ENCODE measurements at places on chromosomes 3 and 15.

GRCh38 chr15:100707229-100707628 is 104.8 kb downstream of the ASB7 start:
- no peak for DNase-seq

DNA sequence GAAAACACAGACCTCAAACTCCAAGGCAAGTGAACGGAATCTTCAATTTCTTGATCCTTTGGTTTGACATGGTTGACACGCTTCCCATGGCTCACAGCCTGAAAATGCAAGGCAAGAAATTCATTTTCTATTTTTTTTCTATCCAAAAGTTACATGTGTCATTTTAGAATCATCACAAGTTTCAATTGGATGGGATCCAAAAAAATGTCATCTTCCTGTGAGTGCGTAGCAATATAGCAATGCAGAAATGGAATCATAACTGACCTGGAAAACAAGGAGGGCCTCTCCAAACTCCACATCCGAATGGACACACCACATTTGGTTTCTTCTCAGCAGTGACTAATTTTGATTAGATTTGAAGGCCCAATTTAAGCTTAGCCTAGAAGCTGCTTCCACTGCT is 175.8 kb upstream of the ATP11B start:
- DNase-seq = no peak

DNA sequence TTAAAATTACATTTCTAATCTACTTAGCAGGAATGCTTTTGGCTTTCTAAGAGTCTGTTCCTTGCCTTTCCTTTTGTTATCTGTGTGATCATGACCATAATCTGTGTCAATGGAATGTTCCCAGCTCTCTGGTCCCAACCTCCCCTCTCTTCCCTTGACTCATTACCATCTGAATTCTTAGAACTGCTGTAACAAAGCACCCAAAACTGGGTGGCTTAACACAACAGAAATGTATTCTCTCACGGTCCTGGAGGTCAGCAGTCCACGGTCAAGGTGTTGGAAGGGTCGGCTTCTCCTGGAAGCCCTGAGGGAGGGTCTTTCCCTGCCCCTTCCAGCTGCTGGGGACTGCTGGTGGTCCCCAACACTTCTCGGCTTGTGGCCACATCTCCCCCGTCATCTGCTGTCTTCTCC is 81.1 kb downstream of the LRRK1 start:
- no peak for DNase-seq

DNA sequence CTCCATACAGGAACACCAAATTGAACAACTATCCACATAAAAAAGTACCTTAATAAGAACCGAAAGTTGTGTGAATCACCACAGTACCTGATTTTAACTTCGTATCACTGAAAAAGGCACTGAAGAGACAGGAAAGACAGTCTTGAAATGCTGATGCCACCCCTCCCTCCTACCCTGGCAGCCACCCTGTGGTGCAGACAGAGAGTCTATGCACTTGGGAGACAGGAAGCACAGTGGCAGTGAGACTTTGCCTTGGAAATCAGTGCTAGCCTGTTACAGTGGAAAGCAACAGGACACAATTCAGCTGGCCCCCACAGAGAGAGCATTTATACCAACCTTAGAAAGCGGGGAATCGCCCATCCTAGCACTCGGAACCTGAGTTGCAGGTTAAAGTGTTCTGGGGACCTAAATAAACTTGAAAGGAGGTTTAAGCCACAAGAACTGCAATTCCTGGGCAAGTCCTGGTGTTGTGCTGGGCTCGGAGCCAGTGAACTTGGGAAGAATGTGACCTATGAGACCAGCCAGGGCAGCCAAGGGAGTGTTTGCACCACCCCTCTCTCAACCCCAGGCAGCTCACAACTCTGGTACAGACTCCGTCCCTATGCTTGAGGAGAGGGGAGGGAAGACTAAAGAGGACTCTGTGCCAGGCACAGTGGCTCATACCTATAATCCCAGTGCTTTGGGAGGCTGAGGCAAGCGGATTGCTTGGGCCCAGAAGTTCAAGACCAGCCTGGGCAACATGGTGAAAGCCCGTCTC is 240.1 kb downstream of the ISL2 start:
- DNase-seq = no peak

- no peak for DNase-seq
These were observed 372.0 kb downstream of the NEK10 start for GRCh38 chr3:26997226-26997625.

DNA sequence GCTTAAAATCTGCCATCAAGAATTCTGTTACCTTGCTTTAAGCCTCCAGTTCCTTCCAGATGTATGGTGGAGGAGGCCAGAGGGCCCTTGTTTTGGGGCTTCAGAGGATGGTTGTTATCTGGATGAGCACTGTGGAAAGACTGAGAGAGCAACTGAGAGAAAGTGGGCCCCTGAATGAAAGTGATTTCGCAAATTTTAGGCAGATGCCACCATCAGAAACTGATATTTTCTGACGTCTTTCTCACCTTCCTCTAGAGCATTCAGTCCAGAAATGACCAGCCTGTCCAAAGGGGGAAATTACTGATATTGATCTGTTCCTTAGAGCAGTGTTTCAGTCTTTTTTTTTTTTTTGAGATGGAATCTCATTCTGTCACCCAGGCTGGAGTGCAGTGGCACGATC is 13.4 kb downstream of the B3GNT5 start:
- no peak for DNase-seq

DNA sequence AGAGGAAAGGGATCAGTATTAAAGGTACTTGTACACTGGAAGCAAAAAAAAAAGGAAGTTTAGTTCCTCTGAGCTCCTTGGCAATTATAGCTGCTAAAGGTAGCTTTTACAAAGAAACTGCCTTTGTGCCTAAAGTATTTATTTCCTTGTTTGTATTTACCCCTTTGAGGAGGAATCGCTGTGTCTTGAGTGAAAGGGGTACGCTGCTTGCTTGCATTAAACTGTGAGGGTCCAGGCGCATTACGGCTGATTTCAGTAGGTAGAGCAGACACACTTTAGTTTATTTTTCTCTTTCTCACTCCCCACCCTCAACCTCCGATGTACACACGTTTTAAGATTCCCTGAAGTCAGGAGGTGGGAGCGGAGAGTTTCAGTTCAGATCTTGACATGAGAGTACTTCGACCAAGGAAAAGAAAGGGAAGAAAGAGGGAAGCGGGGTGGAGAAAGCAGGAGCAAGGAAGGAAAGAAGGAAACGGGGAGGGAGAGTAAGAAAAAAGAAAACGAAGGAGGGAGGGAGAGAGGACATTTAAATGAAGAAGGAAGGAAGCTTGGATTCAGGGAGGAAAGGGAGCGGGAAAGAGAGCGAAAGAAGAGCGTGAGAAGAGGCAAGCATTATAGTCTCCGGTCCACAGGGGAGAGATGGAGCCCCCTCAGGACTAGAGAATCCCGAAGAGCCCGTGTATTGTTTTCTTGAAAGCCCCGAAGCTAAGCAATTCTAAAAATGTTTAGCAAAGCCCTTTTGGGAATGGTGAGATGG is 1.2 kb upstream of the MME start:
- DNase-seq = no peak

- DNase-seq = no peak
These were observed 13.3 kb downstream of the LSG1 start for GRCh38 chr3:194658477-194659242.

DNA sequence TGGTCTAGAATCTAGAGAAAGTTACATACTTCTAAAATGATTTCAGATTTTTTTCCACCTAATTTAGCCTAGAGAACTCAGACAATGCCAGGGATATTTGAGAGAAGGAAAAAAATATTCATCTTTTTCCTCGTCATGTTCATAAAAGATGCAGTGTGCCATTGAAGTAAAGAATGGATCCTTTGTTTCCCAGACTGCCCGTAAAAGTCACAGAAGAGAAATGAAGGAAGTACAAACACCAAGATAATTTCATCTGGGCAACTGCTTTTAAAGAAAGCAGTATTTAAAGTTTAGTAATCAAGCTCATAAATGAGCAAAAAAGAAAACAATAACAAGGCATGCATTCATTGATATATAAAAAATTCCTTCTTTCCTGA is 47.2 kb downstream of the TTC23 start:
- no peak for DNase-seq

- DNase-seq = no peak
These were observed 337.8 kb downstream of the RBMS3 start for GRCh38 chr3:29618395-29619282.

- DNase-seq = no peak
These were observed 52.6 kb upstream of the ULK4 start for GRCh38 chr3:42014458-42014920.

Measured in activated T-cell treated with anti-CD3 and anti-CD28 coated beads, Interleukin-2, amount 50 U/mL, for 1 hour (primary cell).